Activated naive CD4-positive, alpha-beta T cell (primary cell): ENCODE measurements at places on chromosomes 11 and 22.

DNA sequence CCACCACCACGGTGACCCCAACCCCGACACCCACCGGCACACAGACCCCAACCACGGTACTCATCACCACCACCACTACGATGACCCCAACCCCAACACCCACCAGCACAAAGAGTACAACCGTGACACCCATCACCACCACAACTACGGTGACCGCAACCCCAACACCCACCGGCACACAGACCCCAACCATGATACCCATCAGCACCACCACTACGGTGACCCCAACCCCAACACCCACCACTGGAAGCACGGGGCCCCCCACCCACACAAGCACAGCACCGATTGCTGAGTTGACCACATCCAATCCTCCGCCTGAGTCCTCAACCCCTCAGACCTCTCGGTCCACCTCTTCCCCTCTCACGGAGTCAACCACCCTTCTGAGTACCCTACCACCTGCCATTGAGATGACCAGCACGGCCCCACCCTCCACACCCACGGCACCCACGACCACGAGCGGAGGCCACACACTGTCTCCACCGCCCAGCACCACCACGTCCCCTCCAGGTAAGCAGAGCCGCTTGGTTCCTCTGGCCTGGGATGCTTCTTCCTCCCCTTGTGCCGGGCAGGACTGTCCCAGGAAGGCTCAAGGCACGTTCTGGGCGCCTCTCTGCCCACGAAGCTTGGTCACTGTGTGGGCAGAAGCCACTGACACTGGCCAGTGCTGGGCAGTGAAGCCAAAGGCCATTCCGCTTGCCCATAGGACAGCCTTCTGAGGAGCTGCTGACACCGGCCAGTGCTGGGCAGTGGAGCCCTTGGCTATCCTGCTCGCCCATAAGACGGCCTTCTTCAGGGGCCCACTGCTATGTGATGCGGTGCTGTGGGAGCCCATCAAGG, 25.1 kb downstream of the MUC2 start:
- no peak for DNase-seq

- no peak for DNase-seq
Measured at GRCh38 chr11:111082664-111083063, 162.9 kb upstream of the POU2AF2 start.

GRCh38 chr22:46964773-46965550, 202.5 kb downstream of the TBC1D22A start:
- no peak for DNase-seq

GRCh38 chr11:128757235-128757711, 63.4 kb downstream of the FLI1 start:
- no peak for DNase-seq

DNA sequence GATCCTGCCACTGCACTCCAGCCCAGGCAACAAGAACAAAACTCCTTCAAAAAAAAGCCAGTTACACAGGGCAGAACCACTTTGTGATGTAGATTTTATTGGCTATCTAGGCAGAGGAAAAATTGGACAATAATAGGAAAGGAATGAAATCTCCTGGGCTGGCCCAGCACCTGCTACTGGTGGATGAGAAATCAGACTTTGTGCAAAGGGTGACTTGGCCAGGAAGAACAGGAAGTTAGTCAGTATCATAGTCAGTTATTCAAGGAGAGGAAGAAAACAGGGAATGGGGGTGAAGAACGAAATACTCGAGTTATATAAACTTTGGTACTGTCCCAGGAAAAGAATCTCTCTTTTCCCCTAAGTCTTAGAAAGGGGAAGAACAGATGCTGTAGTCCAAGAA, 11.0 kb upstream of the SPTBN2 start:
- DNase-seq, result no peak
